GM12891 (cell line): ENCODE measurements at places on chromosomes 12 and 14.

DNA sequence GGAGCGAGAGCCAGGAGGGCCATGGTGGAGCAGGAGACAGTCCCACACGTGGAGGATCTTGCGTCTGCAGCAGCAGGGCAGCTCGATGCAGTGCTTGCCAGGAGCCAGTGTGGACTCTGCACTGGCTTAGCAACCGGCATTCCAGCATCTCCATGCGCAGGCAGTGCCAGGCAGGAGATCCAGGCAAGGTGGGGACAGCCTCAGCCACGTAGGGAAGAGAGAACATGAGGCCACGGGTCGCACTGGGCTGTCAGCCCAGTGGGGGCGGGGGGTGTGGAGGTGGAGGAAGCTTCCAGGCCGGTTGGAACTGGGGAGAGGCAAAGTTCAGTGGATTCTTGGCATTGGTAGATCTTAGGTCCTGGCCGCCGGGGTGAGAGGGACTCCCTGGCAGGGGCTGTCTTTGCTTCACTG lies 121.0 kb upstream of the EVL start:
- no peak for DNase-seq

DNA sequence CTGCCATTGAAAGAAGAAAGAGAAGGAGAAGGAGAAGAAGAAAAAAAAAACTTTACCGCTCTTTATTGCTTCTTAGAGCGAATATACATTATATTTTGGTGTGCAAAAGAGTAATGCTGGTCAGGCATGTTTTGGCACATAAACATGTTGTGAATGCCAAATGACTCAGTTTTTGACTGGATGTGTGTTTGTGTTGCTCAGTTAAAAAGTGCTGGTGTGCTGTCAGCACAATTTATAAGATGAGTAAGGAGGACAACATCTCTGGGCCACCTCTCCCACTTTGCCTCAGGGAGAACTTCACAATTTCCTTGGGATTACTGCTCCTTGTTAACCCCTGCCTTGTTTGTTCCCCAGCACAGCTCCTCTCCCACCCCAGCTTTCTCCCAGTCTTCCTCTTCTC lies 584.8 kb downstream of the ETNK1 start:
- DNase-seq = no peak

DNA sequence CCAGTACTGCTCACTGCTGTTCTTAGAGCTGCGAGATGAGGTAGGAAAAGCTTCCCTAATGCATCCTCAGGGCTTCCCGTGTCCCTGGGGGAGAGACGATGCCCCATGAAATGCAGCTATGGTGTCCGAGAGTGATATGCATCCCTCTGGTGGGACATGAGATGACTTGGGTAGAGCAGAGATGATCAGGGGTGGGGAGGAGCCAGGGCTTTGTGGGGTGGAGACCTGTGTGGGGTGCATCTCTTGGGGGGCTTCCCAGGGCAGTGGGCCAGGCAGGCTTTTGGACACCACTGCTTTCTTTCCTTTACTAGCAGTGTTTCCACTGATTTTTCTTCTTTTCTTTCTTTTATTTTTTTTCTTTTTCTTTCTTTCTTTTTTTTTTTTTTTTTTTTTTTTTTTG lies 147.3 kb downstream of the ADGRD1 start:
- DNase-seq = no peak

DNA sequence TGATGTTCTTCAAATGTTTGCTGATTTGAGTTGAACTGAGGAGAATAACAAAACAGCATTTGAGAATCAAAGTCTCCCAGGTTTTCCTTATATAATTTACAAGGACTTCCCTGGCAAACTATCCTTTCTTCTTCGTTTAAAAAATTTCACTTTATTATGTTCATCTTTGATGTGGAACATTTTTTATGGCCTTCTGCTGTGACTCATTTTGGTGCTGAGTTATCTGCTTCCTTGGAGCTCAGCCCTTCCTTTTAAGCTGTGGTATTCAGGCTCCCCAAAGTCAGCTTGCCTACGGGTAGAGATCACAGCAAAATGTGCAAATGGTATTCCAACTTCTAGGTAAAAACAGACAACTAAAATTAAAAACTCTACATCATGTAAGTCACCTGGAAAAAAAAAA lies 1.4 kb upstream of the ANO4 start:
- no peak for DNase-seq

DNA sequence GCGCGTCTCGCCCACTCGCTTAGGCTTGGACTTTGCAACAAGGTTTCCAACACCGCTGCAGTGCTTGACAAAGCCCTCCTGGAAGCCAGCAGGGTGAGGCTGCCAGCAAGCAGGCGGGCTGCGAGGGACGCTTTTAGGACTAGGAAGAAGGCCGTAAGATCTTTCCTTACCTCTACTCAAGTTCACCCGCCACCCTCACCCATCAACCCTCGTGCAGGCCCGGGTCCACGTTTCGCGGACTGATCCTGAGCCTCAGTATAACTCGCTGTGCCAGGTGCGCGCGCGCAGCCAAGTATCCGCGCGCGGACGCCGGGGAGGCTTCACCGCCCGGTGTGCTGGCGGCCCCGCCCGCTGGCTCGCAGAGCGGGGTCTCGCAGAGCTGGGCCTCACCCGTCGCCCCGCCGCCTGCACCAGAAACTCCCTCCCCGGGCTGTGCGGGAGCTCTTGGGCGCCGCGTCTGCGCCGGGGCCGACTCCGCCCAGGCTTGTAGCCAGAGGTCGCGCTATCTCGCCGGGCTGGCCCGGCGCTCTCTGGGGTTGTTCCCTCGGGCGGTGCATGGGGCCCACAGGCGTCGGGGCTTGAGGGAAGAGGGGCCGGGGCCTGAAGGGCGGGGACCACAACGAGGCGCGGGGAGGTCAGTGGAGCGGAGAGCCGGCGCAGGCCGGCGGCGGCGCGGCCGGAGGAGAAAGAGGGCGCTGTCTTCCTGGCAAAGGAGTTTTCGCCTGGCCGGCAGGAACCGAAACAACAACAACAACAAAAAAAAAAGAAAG lies 7.6 kb upstream of the SIX1 start:
- DNase-seq = peak; percentile 71

DNA sequence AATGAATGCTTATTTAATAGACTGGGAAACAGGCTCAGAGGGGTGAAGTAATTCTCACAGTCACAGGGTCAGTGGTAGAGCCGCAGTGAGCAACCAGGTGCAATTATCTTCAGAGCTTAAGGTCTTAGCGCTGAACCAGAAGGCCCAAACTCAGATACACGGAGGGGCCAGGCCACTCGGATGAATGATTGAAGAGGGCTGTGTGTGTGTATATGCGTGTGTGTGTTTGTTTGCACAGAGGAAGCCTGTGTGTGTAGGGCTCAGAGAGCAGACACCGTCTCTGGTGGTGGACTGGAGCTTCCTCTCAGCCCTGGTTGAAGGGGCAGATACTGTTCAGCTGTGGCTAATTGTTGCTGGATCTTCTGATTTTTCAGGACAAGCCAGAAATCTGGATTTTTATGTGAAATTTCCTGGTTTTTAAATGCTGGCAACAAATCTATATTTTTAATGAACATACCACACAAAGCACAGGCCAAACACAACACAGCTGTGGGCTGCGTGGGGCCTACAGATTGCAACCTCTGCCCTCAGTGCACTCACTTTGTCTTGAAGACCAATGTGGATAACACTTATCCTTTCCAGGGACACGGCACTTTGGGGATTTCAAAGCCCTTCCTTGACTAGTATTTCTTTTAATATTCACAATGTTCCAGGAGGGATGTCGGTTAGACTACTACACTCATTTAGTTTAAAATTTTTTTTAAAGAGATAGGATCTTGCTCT lies 94.5 kb upstream of the NRXN3 start:
- DNase-seq = no peak

DNA sequence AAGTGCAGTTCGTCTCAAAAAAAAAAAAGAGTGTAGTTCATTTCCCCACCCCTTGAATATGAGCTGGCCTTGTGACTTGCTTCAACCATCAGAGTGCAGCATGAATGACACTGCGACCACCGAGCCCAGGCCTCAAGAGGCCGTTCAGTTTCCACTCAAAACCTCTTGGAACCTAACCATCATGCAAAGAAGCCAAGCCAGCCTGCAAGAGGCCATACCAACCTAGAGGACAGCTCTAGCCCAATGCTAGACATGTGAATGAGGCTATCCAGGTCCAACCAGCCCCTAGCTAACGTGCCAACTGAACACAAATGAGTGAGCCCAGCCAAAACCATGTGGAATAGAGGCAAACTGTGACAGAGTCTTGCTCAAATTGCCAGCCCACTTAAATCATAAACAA lies 29.7 kb downstream of the R3HDM2 start:
- DNase-seq = no peak

- DNase-seq = no peak
Observed at GRCh38 chr12:115979351-115979750, 298.1 kb downstream of the MED13L start.

GRCh38 chr14:46384611-46385010 lies 267.0 kb downstream of the RPL10L start:
- DNase-seq = no peak

- no peak for DNase-seq
Observed at GRCh38 chr12:80622271-80622670, 85.2 kb upstream of the MYF6 start.

DNA sequence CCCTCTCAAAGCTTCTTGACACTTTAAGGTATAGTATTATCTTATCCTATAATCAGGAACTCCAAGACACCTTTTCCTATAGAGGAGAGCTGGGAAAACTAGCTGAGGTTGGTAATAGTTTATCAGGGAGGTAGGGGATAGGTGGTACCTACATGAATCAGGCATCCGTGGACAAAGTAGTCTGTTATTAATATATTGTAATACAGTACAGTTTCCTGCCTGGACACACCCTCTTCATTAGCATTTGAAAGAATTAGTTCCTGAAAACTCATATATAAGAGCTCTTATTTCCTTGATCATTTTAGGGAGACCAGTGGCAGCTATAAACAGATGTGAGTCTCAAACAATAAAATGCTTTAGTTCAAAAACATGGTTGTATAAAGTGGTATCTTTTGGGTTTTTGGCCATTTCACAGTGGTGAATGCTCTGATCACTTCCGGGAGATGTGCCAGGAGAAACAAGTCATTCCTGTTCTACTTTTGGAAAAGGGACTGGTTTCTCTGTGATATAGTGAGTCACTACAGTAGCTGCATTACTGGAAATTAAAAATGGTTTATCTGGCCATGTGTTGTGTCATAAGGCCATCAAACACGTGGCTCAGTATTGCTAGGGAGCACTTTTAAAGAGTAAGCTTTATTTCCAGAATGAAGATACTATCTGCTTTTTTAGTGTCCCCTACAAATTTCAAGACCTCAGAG lies 98.1 kb downstream of the KLRB1 start:
- no peak for DNase-seq

DNA sequence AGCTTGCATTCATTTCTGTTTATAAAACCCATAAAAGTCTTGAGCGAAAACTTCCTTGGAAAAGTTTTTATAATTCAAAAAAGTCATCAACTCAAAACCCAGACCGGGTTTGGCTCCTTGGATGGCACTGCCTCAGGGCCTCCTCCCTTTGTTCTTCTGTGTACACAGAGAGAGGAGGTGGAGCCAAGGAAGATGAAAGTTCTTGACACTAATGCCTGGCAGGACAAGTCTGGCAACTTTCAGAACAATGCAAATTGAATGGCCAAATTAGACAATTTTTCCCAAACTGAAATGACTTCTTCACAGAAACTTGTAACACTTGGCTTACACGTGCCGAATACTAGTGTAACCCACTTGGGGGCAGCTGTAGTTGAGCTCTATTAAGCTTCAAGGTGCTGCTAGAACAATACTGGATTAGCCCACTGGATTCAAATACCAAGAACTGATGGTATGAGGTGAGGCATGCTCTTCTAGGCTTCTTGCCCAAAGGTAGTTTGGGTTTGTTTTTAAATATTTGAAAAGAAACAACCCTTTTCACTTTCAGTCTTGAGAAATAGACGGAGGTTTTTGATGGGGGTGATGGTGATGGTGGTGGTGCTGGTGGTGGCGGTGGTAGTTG lies 86.6 kb upstream of the FRMD6 start:
- DNase-seq = no peak

DNA sequence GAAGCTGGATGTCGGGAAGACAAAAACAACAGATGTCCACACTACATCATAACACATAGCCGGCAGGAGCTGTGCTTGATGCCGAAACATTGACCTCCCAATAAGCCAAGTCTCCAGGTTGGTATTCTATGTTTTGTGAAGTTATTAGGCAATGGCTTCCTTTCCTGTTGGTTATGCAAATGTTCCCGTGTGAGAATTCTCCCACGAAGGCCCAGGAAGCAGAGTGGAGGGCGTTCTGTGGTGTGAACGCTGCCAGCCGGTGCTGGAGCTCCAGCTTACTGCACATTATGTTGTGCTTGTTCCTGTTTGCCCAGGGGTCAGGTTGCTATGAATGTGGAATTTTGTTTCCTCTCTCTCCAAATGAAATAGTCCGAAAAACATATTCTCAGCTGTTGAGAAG lies 156.4 kb upstream of the HMGA2 start:
- no peak for DNase-seq

DNA sequence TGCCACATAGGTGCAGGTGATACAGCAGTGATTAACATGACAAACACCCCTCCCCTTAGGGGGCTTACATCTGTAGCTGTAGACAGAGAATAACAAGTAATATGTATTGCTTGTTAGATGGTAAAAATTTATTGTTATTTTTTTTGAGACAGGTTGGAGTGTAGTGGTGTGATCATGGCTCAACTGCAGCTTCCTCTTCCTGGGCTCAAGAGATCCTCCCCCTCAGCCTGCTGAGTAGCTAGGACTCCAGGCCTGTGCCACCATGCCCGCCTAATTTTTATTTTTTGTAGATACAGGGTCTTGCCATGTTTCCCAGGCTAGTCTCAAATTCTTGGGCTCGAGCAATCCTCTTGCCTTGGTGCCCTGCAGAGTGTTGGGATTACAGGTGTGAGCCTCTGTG lies 19.8 kb downstream of the DIP2B start:
- no peak for DNase-seq

DNA sequence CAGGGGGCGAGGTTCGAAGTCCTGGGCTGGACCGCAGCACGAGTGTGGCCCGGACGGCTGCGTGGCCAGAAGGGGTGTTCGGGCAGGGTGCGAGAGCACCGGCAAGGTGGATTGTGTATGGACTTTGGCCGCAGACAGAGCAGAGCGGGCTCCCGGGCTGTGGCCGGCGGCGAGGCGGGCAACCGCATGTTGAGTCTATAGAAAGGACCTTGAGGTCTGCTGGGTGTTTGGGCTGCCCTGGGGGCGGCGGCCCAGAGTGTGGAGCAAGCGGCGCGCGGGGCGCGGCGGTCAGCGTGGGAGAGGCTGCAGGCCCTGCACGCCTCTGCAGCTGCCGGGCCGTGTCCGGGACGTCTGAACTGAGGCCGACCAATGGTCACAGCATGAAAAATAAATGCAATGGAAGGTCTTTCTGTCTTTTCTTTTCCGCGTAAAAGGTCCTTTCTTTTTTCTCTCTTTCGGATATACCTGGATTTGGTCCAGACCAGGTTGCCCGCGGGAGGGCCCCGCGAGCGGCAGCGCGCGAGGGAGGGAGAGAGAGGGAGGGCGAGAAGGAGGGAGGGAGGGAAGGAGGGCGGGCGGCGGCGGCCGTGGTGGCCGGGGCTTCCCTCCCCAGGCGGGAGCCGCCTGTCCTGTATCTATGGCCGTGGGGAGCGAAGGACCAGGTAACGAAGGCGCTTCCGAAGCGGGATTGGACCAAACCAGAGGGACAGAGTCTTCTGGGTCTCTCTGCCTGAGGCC lies 5.5 kb upstream of the HOXC9 start:
- no peak for DNase-seq

- no peak for DNase-seq
Observed at GRCh38 chr12:116651089-116651488, 86.8 kb downstream of the SPRING1 start.
